CD8-positive, alpha-beta memory T cell (primary cell): ENCODE measurements at places on chromosomes 1 and 21. TPM values are rescaled to one million over a fixed set of nuclear protein-coding genes. Genes with fewer than 3 reads are reported as not detected.

GRCh38 chr1:205676597-205676996 lies 3.7 kb downstream of the SLC45A3 start:
- DNase-seq = no peak

DNA sequence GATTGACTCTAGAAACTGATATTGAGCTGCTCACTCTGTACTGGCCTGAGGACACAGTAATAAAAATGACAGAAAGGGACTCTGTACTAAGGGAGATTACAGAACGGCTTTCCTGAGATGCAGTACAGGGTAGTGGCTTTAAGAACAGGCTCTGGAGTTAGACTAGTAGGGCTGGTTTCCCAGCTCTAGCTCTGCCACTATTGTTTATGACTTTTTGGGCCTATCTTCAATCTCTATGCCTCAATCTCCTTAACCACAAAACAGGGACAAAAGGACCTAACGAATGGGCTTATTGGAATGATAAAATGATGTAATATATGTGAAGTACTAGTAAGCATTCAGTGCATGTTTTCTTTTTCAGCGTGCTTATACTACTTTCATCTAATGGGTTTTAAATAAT lies 1.4 kb downstream of the DEPDC1 start:
- DNase-seq = no peak

GRCh38 chr1:175400766-175401165 lies 208.2 kb upstream of the KIAA0040 start:
- DNase-seq = no peak

DNA sequence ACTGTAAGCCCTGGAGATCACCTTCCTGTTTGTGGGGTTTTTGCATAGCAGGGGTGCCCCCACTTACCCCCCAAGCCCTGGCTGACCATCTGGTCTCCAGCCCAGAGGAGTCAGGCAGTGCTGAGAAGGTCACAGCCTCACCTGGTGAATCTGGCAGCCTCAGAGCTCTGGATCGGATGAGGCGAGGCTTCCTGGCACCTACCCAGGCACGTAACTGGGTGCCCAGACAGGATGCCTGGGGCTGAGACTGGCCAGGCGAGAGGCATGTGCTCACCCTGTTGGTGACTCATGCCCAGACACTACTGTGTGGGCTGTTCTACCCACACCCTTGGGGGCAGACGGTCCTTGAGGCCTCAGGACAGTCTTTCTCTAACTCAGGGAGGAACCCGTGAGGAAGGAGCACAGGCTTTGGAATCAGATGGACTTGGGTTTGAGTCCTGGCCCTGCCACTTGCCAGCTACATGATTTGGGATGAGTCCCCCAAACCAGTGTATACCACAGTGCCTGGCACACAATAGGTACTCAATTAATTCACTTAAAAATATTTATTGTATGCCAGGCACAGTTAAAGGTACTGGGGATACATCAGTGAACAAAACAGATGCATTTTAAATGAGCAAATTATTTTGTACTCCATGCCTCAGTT lies 15.1 kb upstream of the PADI3 start:
- no peak for DNase-seq

GRCh38 chr1:156682166-156682890 lies 5.1 kb upstream of the NES start:
- no peak for DNase-seq

- no peak for DNase-seq
Measured at GRCh38 chr1:2644591-2645101, 11.8 kb upstream of the MMEL1 start.

The MPZL1 gene
- 8.2 TPM for polyA plus RNA-seq

The ATP1A4 gene
- polyA plus RNA-seq = not detected

The BNIPL gene
- polyA plus RNA-seq = 0.08 TPM

The HSF2BP gene
- 0.28 TPM for polyA plus RNA-seq
